DND-41 (cell line): ENCODE measurements at places on chromosomes 4 and X.

GRCh38 chr4:15944895-15945294 lies 6.4 kb upstream of the FGFBP1 start:
- no peak for DNase-seq
- no peak overlapping the region for H3K27ac ChIP-seq
- no peak overlapping the region for H3K4me3 ChIP-seq
- no peaks in the 10 kb centered on the region for H3K4me1 ChIP-seq
- no peaks in the 10 kb centered on the region for H3K36me3 ChIP-seq
- peaks cover 5% of the 10 kb centered on the region for H3K27me3 ChIP-seq

- H3K36me3 ChIP-seq = no peaks in the 10 kb centered on the region
- H3K4me1 ChIP-seq = no peaks in the 10 kb centered on the region
- no peak for DNase-seq
- no peak overlapping the region for H3K4me3 ChIP-seq
- H3K27ac ChIP-seq = no peak overlapping the region
Measured at GRCh38 chrX:25020905-25021449, 5.2 kb upstream of the ARX start.

DNA sequence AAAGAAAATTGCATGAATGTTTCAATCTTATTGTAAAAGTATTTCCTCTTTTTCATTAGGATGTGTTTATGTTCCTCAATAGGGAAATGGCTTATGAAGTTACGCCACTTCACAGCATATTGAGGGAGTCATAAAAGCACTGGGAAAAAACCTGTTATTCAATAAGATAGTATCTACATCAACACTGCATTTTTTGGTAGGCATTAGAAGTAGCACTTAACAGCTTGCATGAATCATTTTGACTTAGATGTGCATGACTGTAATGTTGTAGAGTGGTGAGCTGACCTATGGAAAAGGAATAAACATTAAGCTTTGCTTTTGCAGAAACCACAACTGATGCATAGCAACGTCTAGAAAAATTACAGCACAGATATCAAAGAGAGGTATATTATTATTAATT lies 111.2 kb upstream of the GRXCR1 start:
- H3K36me3 ChIP-seq = no peaks in the 10 kb centered on the region
- H3K4me1 ChIP-seq = no peaks in the 10 kb centered on the region
- H3K27ac ChIP-seq = no peak overlapping the region

DNA sequence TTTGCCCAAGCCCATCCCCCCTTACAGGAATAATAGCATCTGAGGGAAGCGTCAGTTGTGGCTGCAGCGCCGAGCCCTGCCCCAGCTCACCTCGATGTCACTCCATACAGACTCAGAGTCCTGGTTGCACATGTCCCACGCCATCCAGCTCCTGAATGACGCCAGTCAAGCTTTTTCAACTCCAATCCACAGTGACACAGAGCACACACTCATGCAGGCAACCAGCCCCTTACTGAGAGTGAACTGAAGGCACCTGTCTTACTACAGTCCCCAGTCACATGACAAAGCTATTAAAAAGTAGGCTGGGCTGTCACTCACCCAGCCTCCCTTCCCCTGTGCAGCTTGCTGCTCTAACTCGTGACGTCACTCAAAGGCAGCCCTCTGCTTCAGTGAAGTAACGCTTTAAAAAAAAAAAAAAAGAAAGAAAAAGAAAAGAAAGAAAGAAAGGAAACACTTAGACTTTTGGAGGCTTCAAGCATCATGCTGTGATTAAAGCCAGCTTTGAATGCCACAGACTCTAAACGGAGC lies at the start of gene PPARGC1A:
TSS of gene PPARGC1A (minus strand) at position 234 of the 528 bp plus-strand sequence. CDS start at position 144, 90 bp downstream.
- no peak within 1 kb of the TSS for H3K27ac ChIP-seq
- H3K36me3 ChIP-seq = no peaks in the 10 kb centered on the region
- H3K4me1 ChIP-seq = no peaks in the 10 kb centered on the region
- H3K27me3 ChIP-seq = no peaks in the 10 kb centered on the region
- H3K4me3 ChIP-seq = no peak within 1 kb of the TSS
- DNase-seq = no peak

DNA sequence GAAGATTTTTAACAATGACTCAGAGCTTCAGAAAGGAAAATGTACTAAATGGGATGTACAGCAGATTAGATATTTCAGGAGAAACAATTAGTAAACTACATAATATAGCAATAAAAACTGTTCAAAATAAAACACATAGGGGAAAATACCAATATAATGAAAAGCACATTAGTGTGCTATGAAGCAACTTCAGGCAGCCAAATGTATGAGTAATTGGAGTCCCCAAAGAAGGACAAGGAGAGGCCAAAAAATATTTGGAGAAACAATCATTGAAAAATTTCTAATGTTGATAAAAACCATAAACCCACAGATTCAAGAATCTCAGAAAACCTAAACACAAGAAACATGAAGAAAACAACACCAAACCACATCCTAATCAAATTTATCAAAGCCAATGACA lies 129.3 kb upstream of the CHRDL1 start:
- H3K27ac ChIP-seq = no peak overlapping the region
- no peaks in the 10 kb centered on the region for H3K36me3 ChIP-seq
- H3K4me3 ChIP-seq = no peak overlapping the region
- no peaks in the 10 kb centered on the region for H3K27me3 ChIP-seq
- H3K4me1 ChIP-seq = no peaks in the 10 kb centered on the region
